ENCODE measurements at places on chromosomes 5 and 9.
A peak's percentile ranks its signal among the peaks of the same experiment; 100 is the strongest.

GRCh38 chr5:156232251-156232869 lies 94.6 kb upstream of the SGCD start:
- H3K27me3 ChIP-seq, result no peaks in the 10 kb centered on the region
- DNase-seq, result no peak
- H3K36me3 ChIP-seq, result no peaks in the 10 kb centered on the region

GRCh38 chr9:76358628-76359280 lies 35.5 kb downstream of the RFK start:
- DNase-seq, result no peak
- no peak overlapping the region for H3K27ac ChIP-seq
- no peak overlapping the region for H3K4me3 ChIP-seq
- H3K36me3 ChIP-seq, result no peaks in the 10 kb centered on the region
- H3K4me1 ChIP-seq, result no peaks in the 10 kb centered on the region

GRCh38 chr9:31597977-31598376 lies 786.5 kb upstream of the ACO1 start:
- DNase-seq, result no peak
- no peaks in the 10 kb centered on the region for H3K27me3 ChIP-seq
- H3K36me3 ChIP-seq, result no peaks in the 10 kb centered on the region
- no peaks in the 10 kb centered on the region for H3K4me1 ChIP-seq
- no peak overlapping the region for H3K4me3 ChIP-seq

GRCh38 chr5:25029004-25029403 lies 384.2 kb upstream of the CDH10 start:
- H3K4me1 ChIP-seq, result no peaks in the 10 kb centered on the region
- H3K27ac ChIP-seq, result no peak overlapping the region
- H3K36me3 ChIP-seq, result no peaks in the 10 kb centered on the region
- no peak overlapping the region for H3K4me3 ChIP-seq

GRCh38 chr5:96235008-96235910 lies 197.8 kb downstream of the PCSK1 start:
- DNase-seq, result no peak
- no peaks in the 10 kb centered on the region for H3K36me3 ChIP-seq
- no peaks in the 10 kb centered on the region for H3K4me1 ChIP-seq
- peak overlapping the region; percentile 47 for H3K27ac ChIP-seq

DNA sequence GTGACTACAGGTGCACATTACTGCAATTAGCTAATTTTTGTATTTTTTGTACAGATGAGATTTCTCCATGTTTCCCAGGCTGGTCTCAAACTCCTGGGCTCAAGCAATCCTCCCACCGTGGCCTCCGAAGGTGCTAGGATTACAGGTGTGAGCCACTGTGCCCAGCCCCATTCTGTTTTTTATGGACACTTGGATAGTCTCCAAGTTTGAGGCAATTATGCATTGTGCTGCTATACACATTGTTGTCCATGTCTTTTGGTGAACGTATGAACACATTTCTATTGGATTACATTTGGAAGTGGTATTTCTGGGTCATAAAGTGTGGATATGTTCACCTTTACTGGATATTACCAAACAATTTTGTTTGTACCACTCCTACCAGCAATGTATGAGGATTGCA lies 22.4 kb upstream of the PLPP1 start:
- H3K36me3 ChIP-seq, result no peaks in the 10 kb centered on the region
- DNase-seq, result no peak

DNA sequence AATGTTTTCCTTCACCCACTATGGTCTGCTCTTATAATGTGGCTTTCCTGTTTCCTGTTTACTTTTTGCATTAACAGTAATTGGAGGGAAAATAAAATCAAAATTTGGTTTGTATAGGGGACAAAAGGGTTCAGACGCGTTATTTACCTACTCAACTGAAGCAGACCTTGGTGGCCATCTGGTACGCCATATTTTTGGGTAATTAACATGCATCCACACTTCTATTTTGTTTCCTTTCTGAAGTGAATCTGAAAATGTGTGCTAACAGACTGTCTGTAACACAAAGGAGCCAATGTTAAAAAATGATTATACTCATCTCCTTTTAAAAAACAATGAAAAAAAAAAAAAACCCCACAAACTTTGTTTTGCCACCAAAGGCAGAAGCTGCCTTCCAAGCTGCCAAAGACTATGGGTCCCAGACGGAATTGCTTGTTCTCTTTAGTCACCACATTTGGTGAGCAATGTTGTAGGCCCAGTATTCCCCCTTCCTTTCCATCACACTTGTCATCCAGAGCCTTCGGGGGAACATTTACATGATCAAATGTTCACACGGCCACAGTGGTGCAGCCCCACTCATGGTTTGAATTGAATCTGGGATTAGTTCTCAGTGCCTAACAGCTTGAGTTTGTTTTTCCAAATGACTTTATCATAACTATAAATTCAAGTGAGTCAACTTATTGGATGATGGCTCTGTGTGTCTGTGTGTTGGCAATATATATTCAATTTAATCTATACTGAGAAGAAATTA lies 323.7 kb upstream of the CD180 start:
- no peak overlapping the region for H3K4me3 ChIP-seq
- no peak for DNase-seq
- H3K27ac ChIP-seq, result no peak overlapping the region
- peaks cover 8% of the 10 kb centered on the region for H3K4me1 ChIP-seq

DNA sequence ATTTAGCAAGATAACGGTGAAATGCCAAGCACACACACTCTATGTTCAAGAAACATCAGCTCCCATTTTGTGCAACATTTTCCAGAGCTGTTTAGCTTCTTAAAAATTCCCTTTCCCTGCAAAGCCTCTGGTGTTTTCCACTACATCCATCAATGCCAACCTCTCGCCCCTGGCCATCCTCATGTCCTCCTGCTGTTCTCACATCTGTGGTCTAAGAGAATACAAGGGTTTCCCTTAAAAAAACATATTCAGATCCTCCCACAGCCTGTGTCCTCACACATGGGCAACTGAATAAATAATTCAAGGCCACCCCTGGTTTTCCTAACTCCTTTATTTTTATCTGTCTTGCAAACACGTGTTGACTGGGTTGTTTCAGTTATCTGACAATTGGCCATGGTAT lies 70.3 kb downstream of the PAPPA start:
- DNase-seq, result no peak
- no peaks in the 10 kb centered on the region for H3K27me3 ChIP-seq
- H3K4me1 ChIP-seq, result no peaks in the 10 kb centered on the region
- no peak overlapping the region for H3K27ac ChIP-seq

DNA sequence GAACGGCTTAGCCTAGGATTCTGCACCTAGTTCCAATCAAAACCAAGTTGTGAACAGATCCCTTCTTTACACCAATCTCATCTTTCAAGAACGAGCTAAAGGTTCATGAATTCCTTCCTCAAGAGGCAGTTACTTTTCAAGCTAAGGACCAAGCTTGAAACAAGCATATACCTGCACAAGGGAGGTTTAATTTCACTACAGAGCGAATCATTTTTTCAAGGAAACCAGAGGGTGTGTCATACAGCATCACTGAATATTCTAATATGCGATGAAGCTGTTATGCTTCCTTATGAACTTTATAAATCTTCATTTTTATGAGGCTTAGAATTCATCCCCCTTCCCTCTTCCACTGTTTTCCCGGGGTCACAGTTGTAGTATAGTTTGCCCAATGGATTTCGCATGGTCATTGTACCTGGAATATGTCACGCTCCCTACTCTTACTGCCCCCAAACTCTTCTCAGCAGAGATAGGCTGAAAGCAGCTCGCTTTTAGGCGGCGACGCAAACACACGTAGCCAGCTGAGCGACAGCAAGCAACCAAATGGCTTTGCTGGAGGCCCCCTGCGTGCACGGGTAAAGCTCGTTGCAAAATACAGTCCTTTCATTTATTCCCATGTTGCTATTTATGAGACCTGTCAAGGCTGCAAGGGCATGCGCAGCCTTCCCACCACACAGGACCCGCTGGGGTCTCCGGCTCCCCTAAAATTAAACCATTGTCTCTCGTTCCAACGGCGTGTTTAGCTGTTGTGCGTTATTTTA lies 832 bp downstream of the LMBRD2 start:
- H3K36me3 ChIP-seq, result no peaks in the 10 kb centered on the region
- no peaks in the 10 kb centered on the region for H3K27me3 ChIP-seq
- H3K27ac ChIP-seq, result peak overlapping the region; percentile 79
- no peak for DNase-seq
- H3K4me3 ChIP-seq, result peak overlapping the region; percentile 80
- H3K4me1 ChIP-seq, result peaks cover 35% of the 10 kb centered on the region

GRCh38 chr5:169914766-169915165 lies 65.5 kb downstream of the INSYN2B start:
- DNase-seq, result no peak
- H3K4me3 ChIP-seq, result no peak overlapping the region
- H3K27ac ChIP-seq, result no peak overlapping the region
- H3K4me1 ChIP-seq, result no peaks in the 10 kb centered on the region

- no peaks in the 10 kb centered on the region for H3K27me3 ChIP-seq
- no peak for DNase-seq
- H3K27ac ChIP-seq, result no peak overlapping the region
These were observed 131.3 kb upstream of the DAP start for GRCh38 chr5:10892147-10892910.

DNA sequence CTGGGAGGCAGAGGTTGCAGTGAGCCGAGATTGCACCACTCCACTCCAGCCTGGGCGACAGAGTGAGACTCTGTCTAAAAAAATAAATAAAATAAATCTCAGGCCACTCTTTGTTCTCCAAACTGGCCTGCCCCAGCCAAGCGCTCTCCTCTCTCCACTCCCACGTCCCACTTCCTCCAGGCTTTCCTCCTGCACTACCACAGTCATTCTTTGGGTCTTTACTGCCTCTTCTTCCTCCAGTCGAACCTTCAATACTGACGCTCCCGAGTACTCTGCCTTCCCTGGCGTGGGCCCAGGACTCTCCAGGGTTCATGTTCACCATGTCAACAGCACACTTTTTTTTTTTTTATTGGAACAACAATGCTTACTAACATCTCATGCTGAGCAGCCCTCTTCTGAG lies 23.9 kb downstream of the RNF130 start:
- H3K36me3 ChIP-seq, result no peaks in the 10 kb centered on the region
- H3K4me3 ChIP-seq, result no peak overlapping the region

- no peaks in the 10 kb centered on the region for H3K36me3 ChIP-seq
- H3K4me1 ChIP-seq, result no peaks in the 10 kb centered on the region
- no peaks in the 10 kb centered on the region for H3K27me3 ChIP-seq
- H3K27ac ChIP-seq, result no peak overlapping the region
- H3K4me3 ChIP-seq, result no peak overlapping the region
These were observed 1676.0 kb upstream of the NUDT12 start for GRCh38 chr5:105238561-105238960.

- H3K27me3 ChIP-seq, result no peaks in the 10 kb centered on the region
- H3K4me3 ChIP-seq, result no peak overlapping the region
- H3K36me3 ChIP-seq, result no peaks in the 10 kb centered on the region
- DNase-seq, result no peak
These were observed 9.3 kb upstream of the MEGF9 start for GRCh38 chr9:120723565-120723964.

DNA sequence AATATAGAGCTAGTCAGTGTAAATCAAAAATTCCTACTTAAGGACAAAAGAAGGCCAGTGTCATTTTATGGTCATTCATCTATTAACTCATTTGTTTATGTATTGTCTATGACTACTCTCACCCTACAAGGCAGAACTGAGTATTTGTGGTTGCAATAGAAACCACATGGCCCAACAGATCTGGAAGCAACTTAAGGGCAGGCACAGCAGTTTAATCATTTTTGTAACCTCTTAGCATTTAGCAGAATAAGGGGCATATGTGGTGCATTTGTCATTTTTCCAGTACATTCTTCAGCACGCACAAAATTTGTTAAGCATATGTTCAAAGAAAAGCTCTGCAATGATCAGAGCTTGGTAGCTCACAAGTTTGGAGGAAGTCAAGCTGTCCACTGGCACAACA lies 1.1 kb downstream of the FKBP15 start:
- H3K27ac ChIP-seq, result peak overlapping the region; percentile 79
- H3K36me3 ChIP-seq, result no peaks in the 10 kb centered on the region
- H3K4me1 ChIP-seq, result peaks cover 39% of the 10 kb centered on the region
- no peaks in the 10 kb centered on the region for H3K27me3 ChIP-seq
- DNase-seq, result no peak
